Upper lobe of right lung (tissue), 1 donor: ENCODE measurements at places on chromosomes 1 and 21. TPM values are rescaled to one million over a fixed set of nuclear protein-coding genes. Genes with fewer than 3 reads are reported as not detected.

GRCh38 chr1:233086961-233087881 lies 136.8 kb downstream of the NTPCR start:
- no peak for DNase-seq

DNA sequence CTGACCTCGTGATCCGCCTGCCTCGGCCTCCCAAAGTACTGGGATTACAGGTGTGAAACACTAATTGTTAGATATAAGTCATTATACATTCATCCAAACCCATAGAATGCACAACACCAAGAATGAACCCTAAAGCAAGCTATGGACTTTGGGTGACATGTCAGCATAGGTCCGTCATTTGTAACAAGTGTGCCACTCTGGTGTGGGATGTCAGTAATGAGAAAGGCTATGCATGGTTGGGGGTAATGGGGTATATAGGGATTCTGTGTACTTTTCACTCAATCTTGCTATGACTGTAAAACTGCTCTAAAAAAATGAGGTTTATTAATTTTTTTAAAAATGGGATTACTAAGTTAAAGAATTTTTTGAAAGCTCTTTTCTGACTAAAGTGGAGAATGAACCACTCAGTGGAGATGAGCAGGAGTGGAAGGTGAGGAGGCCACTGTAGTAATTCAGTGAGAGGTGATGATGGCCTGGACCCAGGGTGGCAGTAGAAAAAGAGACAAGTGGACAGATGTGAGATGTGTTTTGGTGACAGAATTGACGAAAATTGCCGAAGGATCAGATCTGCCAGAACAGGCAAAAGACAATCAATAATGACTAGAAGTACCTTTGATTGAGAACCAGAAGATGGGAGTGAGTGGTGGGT lies 21.3 kb upstream of the S1PR1 start:
- DNase-seq: no peak

DNA sequence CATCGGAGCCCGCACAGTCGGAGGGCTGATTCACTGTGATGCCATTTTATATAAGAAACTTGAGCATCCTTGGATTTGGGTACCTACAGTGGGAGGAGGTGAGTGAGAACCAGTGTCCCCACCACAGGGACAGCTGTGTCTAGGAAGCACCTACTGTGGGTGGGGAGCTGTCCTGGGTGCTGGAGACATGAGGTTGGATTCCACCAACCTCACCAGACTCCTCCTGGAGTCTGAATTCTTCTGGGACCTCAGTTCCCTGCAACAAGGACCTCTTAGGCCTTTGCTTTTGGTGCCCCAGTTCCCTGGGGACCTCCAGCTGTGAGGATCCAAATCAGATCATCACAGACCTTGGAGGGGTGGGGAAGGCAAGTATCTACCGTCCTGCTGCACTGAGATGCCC lies 188.8 kb downstream of the PRDM16 start:
- no peak for DNase-seq

DNA sequence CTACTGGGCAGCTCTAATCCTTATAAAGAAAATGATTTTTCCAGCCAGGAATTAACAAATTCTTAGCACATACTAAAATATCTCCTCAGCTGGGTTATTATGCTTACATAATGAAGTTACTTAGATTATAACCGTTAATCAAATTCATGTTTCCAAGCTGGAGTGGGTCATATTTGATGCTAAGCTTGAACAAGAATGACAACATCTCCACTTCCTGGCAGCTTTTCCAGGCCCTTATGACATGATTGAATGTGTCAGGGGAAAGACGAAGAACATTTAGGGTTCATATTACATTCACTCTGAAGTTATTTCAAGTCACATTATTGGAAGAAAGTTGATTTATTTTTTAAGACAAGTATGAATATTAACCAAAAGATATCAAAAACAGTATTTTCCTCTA lies 333.7 kb downstream of the PCP4 start:
- no peak for DNase-seq

- no peak for DNase-seq
Measured at GRCh38 chr1:44602634-44603628, 71.3 kb downstream of the TMEM53 start.

The FRRS1 gene
- 6.8 TPM for total RNA-seq
